ENCODE measurements at places on chromosomes 5 and 9.

DNA sequence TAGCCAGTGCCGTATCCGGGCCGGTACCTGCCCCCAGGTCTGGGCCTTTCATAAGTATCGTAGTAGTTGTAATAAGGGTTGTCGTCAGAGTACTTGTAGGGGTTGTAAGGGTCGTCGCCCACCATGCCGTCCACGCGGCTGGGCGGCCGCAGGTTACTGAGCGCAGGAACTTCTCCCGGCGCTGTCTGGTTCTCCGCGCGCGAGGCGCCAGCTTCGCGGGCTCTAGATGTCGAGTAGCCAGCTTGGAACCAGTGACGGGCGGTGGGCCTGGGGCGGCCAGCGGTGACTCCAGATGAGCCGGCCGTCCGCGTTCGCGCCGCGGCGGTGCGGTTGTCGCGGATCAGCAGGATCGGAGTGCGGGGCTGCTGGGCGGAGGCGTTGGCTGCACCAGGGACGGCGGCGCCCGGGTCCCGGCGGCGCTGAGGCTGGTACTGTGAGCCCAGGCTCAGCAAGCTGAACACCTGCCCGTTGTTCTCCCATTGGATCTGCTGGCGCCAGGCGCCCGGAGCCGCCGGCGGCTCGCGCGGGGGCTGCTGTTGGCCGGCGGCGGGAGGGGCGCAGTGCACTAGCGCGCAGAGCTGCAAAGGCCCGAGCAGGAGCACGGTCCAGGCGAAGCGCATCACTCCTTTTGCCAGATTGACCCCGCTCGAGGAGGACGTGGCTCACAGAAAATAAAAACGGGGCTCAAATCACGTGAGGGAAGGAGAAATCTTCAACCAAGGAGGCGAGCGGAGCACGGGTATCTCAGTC lies 518 bp downstream of the LOX start:
- DNase-seq = peak; percentile 48

DNA sequence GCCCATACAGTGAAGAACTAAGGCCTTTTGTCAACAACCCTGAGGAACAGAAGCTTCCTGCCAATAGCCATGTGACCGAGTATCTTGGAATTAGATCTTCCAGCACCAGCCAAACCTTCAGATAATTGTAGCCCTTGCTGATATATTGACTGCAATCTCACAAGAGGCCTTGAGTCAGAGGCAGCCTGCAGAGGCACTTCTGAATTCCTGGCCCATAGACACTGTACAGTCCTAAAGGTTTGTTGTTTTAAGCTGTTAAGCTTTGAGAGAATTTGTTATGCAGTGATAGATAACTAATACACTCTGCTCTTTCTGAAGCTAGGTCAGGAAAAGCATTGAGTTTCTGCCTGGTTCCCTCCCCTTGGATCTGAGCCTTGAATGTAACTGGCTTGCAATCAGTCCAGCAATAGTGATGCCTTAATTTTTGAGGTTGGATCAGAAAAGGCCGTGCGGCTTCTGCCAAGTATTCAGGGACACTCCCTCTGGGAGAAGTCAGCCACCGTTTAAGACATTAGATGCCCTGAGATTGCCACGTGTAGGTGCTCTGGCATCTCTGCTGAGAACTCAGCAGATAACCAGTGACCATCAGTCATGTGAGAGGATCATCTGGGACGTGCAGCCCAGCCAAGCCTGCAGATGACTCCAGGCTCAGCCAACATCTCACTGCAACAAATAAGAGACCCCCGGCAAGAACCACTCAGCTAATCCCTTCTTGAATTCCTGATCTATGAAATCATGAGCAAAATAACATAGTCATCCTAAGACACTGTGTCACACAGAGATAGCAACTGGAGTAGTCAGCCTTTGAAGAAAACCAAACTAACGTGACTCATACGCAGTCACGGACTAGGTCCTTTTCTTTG lies 126.8 kb upstream of the STC2 start:
- DNase-seq = peak; percentile 8

DNA sequence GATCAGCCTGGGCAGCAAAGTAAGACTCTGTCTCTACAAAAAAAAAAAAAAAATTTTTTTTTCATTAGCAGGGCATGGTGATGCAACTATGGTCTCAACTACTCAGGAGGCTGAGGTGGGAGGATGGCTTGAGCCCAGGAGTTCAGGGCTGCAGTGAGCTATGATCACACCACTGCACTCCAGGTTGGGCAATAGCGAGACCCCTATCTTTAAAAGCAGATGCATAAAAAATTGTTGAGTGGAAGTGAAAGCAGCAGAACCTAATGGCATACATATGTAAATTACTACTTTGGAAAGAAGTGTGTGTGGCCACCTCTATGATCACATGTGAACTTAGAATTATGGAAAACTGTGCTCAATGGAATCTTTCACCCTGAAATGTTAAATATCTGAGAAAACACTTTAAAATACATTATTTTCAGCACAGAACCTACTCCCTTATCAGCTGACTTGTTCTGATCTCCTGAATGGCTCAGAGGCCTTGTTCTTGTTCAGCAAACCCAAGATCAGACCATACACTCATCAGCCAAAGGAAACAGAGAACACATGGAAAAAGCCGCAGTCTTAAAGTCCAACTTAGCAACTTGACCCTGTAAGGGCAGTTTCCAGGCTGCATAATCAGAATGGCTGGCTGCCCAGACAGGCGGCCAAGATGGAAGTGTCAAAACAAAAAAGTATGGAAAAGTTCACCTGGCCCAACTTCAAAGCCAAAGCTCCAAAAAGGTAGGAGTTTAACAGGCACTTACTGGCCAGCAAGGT lies 56.5 kb downstream of the SIL1 start:
- DNase-seq = peak; percentile 83

DNA sequence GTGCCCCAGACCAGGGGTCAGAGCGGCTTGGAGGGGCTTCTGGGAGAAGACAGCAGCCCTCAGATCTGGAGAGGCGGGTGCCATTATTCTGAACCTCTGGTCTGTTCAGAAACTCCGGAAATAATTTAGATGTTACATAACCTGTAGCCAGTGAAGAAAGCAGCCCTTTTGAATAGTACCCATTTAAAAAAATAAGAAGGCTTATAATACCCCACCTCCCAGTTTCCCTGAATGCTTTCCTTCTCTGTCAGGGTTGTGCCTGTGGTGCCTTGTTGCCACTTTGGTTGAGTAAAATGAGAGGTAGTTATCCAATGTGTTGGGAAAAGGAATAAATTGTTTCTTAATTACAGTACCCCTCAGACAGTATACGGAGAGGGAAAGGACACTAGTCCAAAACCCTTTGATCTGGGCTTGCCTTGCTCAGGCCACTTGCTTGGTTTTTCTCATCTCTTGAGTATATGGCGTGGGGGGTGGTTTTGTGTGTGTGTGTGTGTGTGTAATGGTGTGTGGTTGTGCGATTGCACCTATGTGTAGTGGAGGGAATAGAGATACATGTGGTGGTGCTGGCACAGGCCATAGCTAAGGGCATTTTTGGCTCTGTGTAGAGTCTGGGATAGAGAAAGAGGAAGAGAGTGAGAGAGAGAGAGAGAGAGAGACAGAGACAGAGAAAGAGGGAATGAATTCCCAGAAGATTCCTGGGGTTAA lies 59.1 kb upstream of the TLR4 start:
- DNase-seq = no peak

DNA sequence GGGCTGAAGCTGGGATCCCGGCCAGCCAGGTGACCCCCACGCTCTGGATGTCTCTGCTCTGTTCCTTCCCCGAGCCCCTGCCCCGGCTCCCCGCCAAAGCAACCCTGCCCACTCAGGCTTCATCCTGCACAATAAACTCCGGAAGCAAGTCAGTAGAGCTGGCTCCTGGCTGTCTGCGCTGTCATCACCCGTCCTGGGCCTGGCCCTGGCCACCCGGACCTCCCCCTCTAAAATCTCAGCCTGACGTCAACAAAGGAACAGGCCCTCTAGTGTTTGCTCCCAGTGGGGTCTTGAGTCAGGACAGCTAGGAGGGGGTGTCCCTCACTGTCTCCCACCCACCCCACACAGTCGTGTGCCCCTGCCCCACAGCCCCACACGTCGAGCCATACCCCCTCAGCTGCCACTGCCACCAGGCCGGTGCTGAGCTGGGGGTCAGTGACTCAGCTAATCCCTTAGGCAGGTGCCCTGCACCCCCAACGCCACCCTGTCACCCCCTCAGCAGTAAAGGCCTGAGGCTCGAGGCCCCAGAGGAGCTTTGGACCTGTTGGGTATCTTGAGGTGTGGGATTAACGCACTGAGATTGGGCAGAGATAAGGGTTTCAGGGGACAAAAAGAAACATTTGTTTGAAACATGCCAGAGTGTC lies 1.1 kb upstream of the LCNL1 start:
- DNase-seq = peak; percentile 13

GRCh38 chr5:43592363-43592762 lies 10.6 kb upstream of the NNT start:
- peak; percentile 18 for DNase-seq

- no peak for DNase-seq
These were observed 396.1 kb upstream of the MPDZ start for GRCh38 chr9:13675638-13676000.

GRCh38 chr5:31717561-31717960 lies 78.6 kb downstream of the PDZD2 start:
- no peak for DNase-seq

DNA sequence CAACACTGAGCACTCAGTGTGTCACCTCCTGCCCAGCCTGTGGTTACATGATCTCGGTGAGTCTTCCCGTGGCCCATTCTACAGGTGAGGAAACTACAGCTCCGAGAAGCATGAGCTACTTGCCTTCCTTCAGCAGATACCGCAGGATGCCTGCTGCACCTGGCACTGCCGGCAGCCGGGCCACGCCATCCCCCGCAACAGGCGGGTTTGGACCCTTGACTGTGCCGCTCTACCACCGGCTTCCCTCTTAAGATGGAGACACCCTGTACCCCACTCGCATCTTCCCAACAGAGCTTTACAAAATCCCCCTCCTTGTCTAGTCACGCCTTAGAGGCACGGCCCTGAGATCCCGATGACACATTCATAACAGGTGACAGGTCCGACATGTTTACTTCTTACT lies 74.9 kb upstream of the OTULINL start:
- no peak for DNase-seq

- DNase-seq = no peak
These were observed 42.4 kb downstream of the TRIO start for GRCh38 chr5:14185326-14186058.

DNA sequence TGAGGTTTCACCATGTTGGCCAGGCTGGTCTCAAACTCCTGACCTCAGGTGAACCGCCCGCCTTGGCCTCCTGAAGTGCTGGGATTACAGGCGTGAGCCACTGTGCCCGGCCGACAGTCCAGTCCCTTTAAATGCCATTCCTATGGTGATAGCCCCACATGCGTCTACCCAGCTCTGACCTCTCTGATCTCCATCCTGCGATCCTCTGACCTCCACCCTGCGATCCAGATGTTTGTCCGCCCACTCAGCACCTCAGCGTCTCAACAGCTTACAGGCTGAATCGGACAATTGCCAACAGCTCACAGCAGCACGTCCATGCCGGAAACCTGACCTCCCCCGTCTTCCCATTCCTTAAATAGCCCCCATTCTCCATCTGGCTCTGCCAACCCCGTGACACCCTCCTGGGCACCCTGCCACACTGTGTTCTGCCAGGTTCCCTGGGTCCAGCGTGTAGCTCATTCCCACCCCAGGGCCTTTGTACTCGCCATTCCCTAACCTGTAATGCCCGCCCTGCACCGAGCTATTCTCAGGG lies 44.0 kb upstream of the RNU6ATAC start:
- DNase-seq = no peak

GRCh38 chr5:93058309-93058708 lies 522.7 kb downstream of the NR2F1-AS1 start:
- no peak for DNase-seq

DNA sequence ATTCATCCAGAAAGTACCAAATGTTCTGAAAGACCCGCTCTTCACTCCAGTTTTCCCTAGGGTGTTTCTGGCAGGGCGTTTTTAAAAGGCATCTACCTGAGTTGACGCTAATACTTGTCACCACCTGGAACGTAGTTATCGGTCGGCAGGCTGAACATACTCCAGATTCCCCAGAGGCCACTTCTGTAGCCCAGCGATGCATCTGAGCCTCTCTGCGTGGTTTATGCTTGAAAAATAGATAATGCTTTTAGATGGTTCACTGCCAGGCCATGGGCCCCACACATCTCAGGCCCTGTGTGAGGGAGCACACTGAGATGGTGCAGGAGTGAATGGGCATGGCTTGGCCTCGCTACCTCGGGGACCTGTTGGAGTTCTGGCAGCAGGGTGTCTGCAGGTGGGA lies 33.0 kb upstream of the NCS1 start:
- no peak for DNase-seq

GRCh38 chr9:25994605-25995004 lies 316.4 kb upstream of the TUSC1 start:
- peak; percentile 2 for DNase-seq

GRCh38 chr9:109780453-109781033 lies 545 bp downstream of the PALM2AKAP2 start:
- DNase-seq = no peak

GRCh38 chr5:91357806-91358205 lies 25.3 kb downstream of the ARRDC3 start:
- DNase-seq = no peak

DNA sequence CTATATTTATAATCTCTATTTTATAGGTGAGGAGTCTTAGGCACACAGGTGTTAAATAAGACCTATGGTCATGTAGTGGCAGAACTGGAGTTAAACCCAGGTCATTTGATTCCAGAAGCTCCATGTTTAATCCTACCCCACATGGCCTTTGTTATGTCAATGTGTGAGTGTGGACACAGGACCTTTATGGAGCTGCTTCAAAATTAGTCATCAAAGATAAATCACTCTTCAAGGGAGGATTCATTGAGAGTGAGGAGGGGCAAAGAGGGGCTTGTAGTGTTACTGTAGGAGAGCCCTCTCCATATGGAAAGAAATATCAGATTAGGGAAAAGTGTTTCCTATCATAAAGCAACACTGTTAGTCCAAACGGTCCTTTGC lies 74.6 kb upstream of the ARRDC3 start:
- DNase-seq = no peak

- no peak for DNase-seq
These were observed 75.4 kb downstream of the RASEF start for GRCh38 chr9:82987370-82988189.

DNA sequence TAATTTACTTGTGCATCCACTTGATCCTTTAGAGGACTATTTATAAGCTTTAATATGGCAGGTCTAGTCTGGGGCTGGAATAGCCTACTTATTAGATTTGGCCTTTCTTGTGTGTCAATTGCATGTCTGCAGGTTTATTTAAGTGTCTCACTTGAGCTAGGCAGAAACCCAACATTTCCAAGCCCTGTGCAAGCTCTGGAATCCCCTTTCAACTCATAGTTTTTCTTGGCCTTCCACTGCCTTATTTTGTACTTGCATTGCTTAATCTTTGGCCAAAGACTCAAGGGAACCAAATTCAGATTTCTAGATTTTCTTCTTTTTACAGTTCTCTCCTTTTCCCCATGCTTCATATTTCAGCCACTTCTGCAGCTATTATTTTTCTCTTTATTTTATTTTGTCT lies 102.4 kb upstream of the RFX3 start:
- no peak for DNase-seq

- DNase-seq = no peak
These were observed 352.9 kb downstream of the GLIS3 start for GRCh38 chr9:3946840-3947587.

GRCh38 chr9:92728831-92729734 lies 35.5 kb downstream of the BICD2 start:
- DNase-seq = peak; percentile 50

- no peak for DNase-seq
These were observed 5.6 kb downstream of the SPOUT1 start for GRCh38 chr9:128823903-128824406.

GRCh38 chr9:83304686-83305085 lies 233.5 kb downstream of the FRMD3 start:
- no peak for DNase-seq

GRCh38 chr9:23302281-23302680 lies 523.8 kb downstream of the ELAVL2 start:
- DNase-seq = no peak

GRCh38 chr9:124770359-124771020 lies 621 bp downstream of the NR6A1 start:
- DNase-seq = peak; percentile 68

Data from common myeloid progenitor, CD34-positive (primary cell).